ENCODE measurements at places on chromosomes 13 and 19.

- DNase-seq: no peak
Observed at GRCh38 chr19:1224047-1224825, 13.6 kb downstream of the CBARP start.

- DNase-seq: no peak
Observed at GRCh38 chr13:40933508-40934204, 85.5 kb downstream of the ELF1 start.

DNA sequence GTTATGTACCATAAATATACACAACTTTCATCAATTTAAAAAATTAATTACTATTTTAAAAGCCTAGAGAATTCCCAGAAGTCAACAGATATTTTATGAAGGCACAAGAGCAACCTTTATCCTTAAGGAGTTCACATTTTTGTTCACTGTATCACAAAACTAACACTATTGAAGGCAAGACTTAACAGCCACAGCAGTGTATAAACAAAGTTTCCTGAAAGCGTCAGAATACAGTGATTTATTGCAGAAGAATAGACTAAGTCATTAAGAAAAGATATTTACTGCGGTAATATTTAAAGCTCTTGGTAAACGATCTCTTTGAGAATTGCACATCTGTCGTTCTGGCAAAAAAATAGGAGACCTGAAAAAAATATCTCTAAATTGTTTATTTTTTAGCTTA is 419.3 kb upstream of the NBEA start:
- DNase-seq: no peak

- no peak for DNase-seq
Observed at GRCh38 chr13:114149774-114150740, 17.6 kb upstream of the RASA3 start.

GRCh38 chr19:48390188-48391099 is 907 bp downstream of the KDELR1 start:
- no peak for DNase-seq

DNA sequence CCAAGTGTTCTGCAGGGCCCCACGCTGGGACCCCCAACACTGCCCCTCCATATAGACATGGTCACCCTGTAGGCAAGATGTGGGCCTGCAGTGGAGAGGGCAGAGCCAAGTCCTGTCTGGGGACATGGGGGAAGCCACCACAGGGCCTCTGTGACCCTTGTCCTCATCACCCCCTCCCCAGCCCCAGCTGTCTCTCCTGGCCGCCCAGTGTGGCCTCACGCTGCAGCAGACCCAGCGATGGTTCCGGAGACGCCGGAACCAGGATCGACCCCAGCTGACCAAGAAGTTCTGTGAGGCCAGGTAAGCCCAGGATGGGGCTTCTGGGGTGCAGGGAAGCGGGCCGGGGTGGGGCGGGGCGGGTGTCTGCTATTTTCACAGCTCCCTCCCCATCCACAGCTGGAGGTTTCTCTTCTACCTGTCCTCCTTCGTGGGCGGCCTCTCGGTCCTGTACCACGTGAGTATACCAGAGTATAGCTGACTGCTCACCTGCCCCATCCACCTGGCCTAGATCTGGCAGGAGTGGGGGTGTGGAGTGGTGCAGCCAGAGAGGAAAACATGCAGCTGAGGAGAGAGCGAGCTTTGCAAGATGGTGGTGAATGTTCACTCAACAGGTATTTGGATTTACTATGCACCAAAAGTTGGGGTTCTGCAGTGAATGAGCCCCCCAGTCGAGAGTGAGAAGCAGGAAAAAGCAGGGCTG is 46.4 kb downstream of the CERS4 start:
- DNase-seq: no peak

DNA sequence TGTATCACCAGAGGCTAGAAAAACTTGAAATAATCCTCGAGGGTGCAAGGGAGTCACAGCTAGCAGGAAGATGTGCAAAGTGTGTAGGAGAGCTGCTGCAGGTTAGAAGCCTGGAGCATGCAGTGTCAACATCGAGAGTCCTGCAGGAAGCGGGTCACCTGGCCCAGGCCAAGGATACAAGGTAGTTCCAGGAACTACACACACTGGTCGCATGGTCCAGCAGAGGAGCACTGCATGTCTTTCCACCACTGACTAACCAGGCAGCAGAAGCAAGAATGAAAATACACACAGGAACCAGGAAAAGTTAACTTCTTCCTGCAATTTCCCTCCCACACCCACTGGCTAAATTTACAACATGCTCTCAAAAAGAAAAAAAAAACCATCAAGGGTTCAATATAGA is 36.0 kb upstream of the MIR17HG start:
- DNase-seq: no peak

DNA sequence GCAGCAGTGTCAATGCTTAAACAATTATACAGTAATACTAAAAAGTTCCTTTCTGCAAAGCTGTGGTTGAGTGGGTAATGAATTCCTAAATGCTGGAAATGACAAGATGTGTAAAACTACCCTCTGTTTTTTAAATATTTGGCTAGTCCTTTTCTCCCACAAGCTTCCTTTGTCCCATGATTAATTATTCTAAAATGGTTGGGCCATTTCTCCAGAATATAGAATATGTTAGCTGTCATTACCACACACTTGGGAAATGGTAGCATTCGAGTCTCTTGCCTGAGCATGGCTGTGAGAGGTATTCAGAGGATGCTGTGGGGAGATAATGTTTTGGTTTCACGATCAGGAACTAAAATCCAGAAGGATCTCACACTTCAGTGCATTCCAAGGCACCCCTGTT is 1185.8 kb downstream of the UQCRFS1 start:
- no peak for DNase-seq

GRCh38 chr13:74443631-74444030 is 309.4 kb upstream of the KLF12 start:
- peak; percentile 73 for DNase-seq

- DNase-seq: no peak
Observed at GRCh38 chr19:44657211-44657921, 13.7 kb downstream of the PVR start.

GRCh38 chr19:13044231-13044836 is 49.1 kb downstream of the NFIX start:
- DNase-seq: no peak

GRCh38 chr13:48532256-48532505 is 699 bp downstream of the RCBTB2 start:
- no peak for DNase-seq

- DNase-seq: no peak
Observed at GRCh38 chr13:112961457-112962369, 7.3 kb upstream of the MCF2L start.

- DNase-seq: no peak
Observed at GRCh38 chr19:56566904-56567273, 379 bp upstream of the ZNF470 start.

DNA sequence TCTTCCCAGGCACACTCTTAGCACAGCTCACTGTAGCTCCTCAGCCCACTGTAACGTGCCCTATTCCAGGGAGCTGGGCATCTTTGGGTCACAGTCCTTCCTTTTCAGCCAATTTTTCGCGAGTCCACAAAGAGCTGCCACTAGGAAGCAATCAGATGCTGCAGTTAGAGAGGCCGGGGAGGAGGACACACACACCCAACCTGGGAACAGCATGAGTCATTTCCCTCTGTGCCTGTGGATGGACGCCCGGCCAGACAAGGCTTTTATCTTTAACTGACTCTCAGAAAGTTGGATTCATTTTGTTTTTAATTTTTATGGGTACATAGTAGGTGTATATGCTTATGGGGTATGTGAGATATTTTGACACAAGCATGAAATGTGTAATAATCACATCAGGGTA is 918.6 kb downstream of the UQCRFS1 start:
- DNase-seq: no peak

GRCh38 chr19:52190487-52191293 is 838 bp downstream of the PPP2R1A start:
- DNase-seq: peak; percentile 31

GRCh38 chr19:10891405-10892086 is 20.2 kb downstream of the CARM1 start:
- no peak for DNase-seq
